ENCODE measurements at places on chromosomes 6 and 20.
A peak's percentile ranks its signal among the peaks of the same experiment; 100 is the strongest.

- DNase-seq = no peak
Measured at GRCh38 chr20:62913043-62913630, 13.2 kb downstream of the DIDO1 start.

- DNase-seq = no peak
Measured at GRCh38 chr20:56934888-56935287, 305.8 kb downstream of the TFAP2C start.

- peak; percentile 52 for DNase-seq
Measured at GRCh38 chr6:403659-404655, 12.4 kb downstream of the IRF4 start.

GRCh38 chr6:89954721-89955148 is 60.5 kb downstream of the GJA10 start:
- DNase-seq = no peak

- DNase-seq = no peak
Measured at GRCh38 chr6:24931296-24931695, 4.5 kb downstream of the RIPOR2 start.
